ENCODE measurements at places on chromosomes 5 and 9.

DNA sequence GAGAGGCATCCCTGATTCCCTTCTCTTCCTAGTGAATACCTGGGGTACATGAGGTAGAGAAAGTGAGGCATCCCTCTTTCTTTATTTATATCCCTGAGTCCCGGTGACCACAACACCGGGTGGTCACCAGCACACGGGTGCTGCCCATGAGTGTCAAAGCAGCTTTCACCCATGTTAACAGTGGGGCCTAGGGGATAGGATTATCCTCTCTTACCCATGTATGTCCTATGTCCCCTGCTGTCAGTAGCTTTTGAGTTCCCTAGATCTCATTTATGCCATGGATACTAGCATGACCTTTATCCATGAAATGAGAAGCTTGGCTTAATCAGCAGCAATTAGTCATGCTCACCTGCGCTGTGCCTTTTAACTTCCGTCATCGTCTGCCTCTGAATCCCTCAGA, 71.4 kb downstream of the RGMB start:
- DNase-seq: no peak

DNA sequence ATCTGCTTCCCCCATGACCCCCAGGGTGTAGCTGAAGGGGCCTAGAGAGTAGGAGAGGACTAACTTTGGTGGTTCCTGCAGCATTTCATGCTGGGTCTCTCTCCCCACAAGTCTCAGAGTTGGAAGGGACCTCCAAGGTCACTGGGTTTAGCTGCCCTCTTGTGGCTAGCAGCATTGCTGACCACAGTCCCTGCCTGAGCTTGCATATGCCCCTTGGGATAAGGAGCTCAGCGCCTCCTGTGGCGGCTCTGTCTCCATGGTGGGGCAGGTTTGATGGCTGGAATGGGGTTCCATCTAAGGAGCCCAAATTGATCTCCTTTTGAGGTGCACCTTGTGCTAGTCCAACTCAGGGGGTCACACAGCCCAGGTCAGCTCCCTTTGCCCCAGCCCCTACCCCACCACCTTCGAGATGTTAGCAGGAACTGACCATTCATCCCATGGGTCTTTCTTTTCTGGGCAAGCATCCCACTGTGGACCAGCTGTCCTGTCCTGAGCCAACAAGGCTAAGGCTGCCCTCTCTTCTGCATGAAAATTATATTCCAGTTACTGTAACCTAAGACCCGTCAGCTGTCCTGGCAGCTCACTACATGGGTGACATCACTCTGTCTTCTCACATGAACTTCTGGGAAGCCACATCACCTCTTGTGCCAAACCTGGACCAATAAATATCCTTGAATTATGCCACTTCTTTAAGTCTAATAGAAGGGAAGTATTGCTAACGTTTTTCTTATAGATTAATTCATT, 196.2 kb downstream of the HSPA4 start:
- DNase-seq: no peak

GRCh38 chr5:14353726-14354474, 210.8 kb downstream of the TRIO start:
- no peak for DNase-seq

- no peak for DNase-seq
Measured at GRCh38 chr9:20553558-20554149, 68.6 kb downstream of the MLLT3 start.

DNA sequence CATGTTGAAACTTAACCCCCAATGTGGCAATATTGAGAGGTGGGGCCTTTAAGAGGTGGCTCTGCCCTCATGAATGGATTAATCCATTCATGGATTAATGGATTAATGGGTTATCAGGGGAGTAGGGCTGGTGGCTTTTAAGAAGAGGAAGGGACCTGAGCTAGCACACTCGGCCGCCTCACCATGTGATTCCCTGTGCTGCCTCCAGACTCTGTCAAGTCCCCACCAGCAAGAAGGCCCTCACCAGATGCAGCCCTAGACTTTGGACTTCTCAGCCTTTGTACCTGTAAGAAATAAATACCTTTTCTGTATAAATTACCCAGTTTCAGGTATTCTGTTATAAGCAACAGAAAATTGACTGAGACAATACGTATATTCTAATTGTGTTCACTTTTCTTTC, 272.2 kb upstream of the DMRT1 start:
- no peak for DNase-seq

GRCh38 chr5:23446424-23446823, 61.0 kb upstream of the PRDM9 start:
- DNase-seq: no peak
